ENCODE measurements at places on chromosomes 6 and 20.

GRCh38 chr20:1688886-1689538 lies 31.4 kb upstream of the SIRPG start:
- no peak for DNase-seq

DNA sequence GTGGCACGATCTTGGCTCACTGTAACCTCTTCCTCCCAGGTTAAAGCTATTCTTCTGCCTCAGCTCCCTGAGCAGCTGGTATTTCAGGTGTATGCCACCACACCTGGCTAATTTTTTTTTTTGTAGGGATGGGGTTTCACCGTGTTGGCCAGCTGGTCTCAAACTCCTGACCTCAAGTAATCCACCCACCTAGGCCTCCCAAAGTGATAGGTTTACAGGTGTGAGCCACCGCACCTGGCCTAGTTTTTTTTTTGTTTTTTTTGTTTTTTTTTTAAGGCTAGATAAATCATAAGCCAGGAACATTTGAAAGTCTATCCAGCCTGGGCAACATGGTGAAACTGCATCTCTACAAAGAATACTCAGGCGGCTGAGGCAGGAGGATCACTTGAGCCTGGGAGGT lies 10.9 kb downstream of the RRP36 start:
- no peak for DNase-seq

DNA sequence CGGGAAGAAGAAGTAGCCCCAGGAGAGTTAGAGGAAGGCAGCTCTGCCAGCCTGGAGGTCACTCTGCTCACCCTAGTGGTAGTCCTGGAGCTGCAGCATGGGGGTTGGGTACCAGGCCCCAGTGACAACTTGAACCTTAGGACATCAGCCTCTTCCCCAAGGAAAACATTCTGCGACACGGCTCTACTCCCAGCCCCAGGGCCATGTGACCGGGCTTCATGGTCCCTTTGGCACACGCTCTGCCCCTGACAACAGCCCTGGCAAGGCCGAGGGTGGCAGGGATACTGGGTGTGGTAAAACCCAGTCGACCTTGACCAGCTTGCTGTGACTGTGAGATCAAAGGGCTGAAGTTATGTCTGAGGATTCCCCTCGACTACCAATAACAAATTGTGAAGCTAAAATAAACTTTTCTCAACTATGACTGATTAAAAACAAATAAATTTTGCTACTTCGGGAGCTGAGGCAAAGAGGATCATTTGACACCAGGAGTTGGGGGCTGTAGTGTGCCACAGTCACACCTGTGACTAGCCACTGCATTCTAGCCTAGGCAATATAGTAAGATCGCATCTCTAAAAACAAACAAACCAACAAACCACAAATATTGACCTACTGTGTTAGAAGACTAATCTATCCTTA lies 24.4 kb upstream of the ARID1B start:
- no peak for DNase-seq

DNA sequence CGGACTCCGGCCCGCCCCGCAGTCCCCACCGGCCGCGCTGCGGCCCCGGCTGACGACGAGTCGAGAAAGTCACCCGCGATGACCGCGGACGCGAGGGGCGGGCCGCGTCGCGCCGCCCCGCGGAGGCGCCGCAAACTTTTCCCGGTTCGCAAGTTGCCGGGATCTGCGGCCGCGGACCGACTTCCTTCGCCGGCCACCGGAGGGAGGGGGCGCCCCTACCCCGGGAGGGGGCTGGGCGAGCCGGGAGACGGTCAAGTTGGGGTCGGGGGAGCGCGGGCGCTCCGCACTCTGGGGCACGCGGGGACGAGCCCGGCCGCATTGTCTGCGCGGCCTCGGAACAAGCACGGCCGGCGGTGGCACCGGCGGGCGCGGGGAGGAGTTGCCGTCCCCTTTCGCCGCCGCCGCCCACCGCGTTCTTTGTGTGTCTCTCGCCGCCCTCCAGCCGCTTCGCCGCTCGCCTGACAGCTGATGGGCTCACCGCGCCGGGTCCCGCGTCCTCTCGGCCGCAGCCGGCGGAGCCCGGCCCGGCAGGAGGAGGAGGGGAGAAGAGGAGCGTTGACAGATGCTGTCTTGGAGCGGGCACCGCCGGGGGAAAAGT lies 131.6 kb downstream of the OGFRL1 start:
- DNase-seq, result no peak

DNA sequence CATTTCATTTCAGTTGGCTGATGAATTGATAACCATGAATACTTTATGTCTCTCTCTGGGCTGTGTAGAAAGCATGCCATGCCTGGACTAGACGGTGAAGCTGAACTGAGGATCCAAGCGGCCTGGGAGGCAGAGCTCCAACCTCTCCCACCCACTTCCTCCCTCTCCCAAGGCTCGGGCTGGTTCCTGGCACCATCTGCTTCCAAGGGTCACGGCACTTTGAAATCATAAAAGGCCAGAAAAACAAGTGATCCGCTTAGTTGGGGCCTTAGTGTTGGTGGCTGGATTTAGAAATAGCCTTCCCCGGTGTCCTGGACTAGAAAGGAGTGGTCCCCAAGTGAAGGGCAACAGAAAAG lies 202.4 kb upstream of the PMEPA1 start:
- DNase-seq, result no peak

DNA sequence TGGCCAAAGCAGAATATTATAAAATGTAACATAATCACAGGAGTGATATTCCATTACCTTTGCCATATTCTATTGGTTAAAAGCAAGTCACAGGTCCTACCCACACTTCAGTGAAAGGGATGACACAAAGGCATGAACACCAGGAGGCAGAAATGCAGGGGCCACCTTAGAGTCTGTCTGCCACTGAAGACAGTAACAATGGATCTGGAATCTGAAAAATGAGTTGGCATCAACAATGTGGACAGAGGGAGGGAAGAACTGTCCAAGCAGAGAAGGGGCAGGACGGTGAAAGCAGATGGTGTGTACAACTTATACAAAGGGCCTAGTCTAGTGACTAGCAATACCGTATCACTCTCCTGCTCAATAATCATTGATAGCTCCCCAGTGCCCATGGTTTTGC lies 6.6 kb upstream of the LPIN3 start:
- no peak for DNase-seq

DNA sequence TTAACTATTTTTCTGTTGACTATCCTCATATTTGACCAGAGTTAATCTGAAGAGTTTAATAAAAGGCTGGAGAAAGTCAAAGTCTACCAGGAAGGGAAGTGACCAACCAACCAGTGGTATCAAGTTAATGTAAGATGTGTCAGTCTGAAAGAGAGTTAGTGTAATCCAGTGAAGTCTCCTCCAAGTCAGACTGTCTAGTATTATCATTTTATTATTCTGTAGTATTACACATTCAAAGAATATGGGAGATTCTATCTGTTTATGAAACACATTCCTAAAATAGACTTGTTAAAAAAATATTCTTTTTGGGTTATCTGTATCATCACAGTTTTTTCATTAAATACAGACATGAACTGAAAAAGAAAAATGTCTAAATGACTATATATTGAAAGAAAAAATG lies 194.4 kb downstream of the BTBD9 start:
- DNase-seq, result no peak

DNA sequence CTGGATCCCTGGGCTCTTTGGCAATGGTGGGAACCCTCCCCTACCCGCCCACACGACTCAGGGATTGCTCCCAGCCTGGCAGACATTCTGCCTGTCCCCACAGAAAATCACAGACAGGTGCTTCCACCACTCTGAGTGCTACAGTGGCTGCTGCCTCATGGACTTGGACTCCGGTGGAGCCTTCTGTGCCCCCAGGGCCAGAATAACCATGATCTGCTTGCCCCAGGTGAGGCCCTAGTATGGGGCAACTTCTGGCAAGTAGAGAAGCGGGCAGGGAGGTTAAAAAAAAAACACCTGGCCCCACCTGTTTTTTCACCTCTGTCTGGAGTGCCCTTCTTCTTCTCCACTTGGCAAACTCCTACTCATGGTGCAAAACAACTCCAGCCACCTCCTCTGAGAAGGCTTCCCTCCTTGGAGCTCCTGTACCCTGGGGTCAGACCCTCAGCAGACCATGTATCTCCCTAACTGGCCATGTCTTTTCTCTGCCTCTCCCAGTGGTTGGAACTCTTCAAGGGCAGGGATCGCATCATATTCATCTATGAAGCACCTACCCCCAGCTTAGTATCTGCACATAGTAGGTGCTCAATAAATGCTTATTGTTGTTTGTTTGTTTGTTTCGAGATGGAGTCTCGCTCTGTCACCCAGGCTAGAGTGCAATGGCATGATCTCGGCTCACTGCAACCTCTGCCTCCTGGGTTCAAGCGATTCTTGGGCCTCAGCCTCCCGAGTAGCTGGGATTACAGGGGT lies 1.1 kb downstream of the CLPSL2 start:
- DNase-seq, result no peak

GRCh38 chr6:4084444-4085331 lies 5.8 kb upstream of the FAM217A start:
- no peak for DNase-seq

DNA sequence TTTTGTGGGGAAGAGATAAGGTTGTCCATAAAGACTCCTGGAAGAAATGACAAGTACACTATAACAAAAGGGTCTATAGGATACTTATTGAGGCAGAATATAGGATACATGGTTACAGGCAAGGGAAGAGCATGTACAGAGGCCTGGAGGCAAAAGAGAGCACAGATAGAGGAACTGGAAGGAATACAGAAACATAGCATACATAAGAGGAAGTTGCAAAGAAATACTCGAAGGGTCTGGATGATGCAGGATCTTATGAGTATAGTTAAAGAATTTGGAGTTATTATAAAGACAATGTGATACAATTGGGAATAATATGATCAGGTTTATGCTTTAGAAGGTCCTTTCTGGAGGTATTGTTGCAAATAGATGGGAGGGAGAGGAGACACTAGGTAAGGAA lies 592.7 kb upstream of the POU3F2 start:
- no peak for DNase-seq

GRCh38 chr20:10360878-10361277 lies 73.1 kb downstream of the MKKS start:
- no peak for DNase-seq

GRCh38 chr20:18180815-18181214 lies 43.2 kb downstream of the KAT14 start:
- no peak for DNase-seq

Data from GM18507 (cell line).